ENCODE measurements at places on chromosomes 7 and 10. TPM values are rescaled to one million over a fixed set of nuclear protein-coding genes. Genes with fewer than 3 reads are reported as not detected.

GRCh38 chr7:179948-180694, 12.2 kb upstream of the FAM20C start:
- no peak for DNase-seq

Gene CUL1
- total RNA-seq: 50.6 TPM

- no peak for DNase-seq
Measured at GRCh38 chr7:256981-257646, 32.9 kb upstream of the FOXL3 start.

DNA sequence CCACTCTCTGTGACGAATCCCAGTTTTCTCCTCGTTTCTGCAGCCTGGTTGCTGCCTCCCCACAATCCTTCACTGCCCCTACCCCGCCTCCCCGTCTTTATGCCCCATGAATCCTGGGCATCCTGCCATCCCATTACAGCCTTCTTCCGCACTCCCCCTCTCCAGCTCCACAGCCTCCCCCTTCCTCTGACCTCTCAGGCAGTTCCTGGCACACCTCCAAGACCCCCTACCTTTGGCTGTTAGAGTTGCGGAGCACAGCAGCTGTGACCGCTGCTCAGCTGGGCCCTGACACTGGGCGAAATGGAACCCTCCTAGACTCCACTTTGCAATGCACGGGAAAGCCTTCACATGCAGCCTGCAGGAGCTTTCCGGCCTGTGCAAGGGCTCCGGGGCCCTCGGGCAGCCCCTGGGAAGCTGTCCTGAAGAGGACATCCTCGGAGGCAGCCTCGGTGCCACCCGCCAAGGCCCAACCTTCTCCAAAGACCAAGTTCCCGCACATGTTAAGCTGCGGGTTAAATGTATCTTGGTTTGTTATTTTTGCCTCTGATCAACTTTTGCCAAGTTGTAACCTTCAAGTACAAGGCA, 400.7 kb upstream of the MKI67 start:
- no peak for DNase-seq

DNA sequence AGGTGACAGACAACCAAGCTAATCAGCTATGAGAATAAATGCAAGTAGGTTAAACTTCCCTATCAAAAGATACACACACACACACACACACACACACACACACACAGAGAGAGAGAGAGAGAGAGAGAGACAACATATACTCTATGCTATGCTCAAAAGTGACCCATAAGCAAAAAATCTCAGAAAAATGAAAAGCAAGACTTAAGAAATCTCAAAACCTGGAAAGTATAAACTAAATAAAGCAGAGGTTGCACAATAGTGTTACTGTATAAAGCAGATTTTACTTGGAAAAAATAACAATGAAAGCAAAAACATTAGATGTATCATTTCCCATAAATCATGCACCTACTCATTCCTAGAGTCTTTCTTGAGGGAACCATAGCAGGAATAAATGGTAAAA, 221.5 kb downstream of the INHBA start:
- no peak for DNase-seq

GRCh38 chr10:14247377-14248116, 83.2 kb downstream of the FRMD4A start:
- no peak for DNase-seq

DNA sequence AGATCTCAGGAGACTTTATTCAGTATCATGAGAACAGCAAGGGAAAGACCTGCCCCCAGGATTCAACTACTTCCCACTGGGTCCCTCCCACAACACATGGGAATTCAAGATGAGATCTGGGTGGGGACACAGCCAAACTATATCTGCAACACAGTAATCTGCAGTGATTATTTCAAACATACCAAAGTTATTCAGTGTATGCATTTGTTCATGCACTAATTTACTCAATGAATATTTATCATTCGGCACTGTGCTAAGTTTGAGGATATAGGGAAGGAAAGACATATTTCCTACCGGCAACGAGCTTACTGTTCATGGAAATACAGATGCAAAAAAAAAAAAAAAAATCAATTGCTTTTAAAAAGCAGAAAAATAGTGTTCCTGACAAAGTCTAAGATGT, 91.6 kb upstream of the IMMP2L start:
- DNase-seq: no peak

GRCh38 chr10:79026341-79026761, 42.4 kb upstream of the ZMIZ1 start:
- DNase-seq: peak; percentile 79

Gene HOXA3
- total RNA-seq: 5.8 TPM

DNA sequence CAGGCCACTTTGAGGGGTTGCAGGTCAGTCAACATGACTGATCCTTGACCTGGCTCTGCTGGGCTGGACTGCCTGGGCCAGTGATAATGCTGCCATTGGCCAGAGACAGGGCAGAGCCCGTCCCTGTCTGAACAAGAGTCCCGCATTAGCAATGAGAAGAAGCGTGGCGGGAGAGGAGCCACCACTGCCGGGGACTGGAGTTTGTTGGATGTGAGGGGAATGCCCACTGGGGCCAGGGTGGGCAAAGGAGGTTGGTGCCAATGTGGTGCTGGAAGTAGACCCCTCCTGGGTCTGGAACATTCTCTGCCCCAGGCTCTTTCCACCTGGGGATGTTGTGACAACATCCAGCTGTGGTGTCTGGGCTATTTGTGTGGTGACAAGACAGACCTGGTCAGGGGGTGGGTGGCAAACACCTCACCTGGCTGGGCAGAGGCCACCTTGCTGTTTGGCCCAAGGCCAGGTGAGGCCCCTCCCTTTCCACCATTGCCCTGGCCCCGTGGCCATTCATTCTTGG, 7.6 kb downstream of the SAP25 start:
- no peak for DNase-seq

GRCh38 chr10:63150745-63151144, 17.6 kb downstream of the NRBF2 start:
- DNase-seq: no peak

DNA sequence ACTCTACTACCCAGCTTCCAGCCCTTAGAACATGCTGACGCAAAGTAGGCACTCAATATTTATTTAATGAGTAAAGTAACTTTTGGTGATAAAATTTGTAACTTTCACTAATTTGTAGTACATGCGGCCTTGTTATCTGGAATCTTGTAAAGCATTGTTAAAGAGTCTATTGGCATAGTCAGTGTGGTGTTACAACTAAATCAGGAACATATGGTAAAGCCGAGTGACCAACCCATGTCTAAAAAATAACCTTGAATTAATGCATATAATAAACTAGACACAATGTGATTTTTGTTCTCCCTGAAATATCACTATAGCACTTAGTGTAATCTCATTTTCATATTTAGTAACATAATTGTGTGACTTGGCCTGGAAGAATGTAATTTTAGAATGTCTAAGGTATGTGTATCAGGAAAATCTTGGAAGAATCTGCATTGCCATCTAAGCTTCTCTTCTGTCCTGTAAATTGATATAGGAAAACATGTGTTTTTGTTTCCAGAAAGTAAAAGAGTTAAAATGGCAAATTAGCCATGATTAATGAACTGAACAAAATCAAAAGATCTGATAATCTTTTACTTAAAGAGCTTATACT, 256.7 kb upstream of the GNAI1 start:
- DNase-seq: no peak

DNA sequence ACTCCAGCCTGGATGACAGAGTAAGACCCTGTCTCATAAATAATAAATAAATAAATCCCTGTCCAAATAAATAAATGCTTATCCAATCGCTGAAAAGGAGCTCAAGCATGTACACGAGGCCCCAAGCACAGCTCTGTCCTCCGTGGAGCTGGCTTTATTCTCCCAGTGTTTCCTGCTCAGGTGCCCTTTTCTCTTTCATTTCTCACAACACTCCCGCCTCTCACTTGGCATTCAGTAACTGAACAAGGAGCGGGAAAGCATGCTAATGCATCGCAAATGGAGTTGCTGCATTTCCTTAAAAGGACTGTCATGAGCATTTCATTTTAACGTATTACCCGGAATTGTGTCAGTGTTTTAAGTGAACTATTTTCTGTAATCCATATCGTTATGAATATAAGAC, 210.9 kb upstream of the C7orf33 start:
- DNase-seq: no peak

DNA sequence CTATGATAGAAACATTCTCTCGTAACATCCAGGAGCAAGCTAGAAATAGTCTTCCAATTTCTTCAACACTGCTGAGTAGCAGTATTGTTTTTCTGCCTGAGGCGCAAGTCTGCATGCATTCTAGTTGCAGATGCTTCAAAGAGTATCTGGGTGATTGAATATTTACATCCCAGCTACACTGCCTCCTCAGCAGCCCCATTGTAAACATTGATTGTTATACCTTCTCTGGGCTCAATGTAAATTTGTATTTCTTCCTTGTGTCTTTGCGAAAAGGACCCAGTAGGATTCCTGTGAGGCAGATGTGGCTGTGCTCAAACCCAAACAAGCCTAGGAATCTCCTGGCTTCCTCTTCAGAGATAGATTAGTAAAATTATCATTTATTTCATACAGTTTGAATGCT, 320.7 kb downstream of the CDC14C start:
- no peak for DNase-seq

Gene LRGUK
- 0.87 TPM for total RNA-seq

Gene NCF1
- total RNA-seq: 8.6 TPM

Gene TEX36
- total RNA-seq: not detected

- no peak for DNase-seq
Measured at GRCh38 chr10:109937460-109938065, 14.3 kb upstream of the XPNPEP1 start.

DNA sequence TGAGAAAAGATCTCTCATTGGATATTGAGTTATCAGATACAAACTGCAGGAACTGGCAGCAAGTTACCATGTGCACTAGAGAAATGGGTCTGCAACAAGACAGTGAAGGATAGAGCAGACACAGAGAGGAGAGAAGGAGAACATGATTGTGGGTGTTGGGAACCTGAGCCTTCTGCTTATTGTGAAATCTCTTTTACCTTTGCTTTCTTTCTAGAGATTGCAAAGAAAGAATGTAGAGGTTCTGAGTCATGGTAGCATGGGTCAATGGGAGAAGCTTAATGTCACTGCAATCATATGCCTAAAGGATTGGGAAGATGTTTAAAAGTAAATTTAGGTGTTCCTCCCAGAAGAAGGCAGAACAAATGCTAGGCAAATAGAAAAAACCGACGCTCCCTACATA, 821.4 kb downstream of the CCSER2 start:
- no peak for DNase-seq

GRCh38 chr10:33326933-33327332, 7.5 kb downstream of the NRP1 start:
- DNase-seq: no peak

Gene PLXNA4
- 133 TPM for total RNA-seq

GRCh38 chr10:59577984-59578383, 131.7 kb downstream of the SLC16A9 start:
- no peak for DNase-seq

GRCh38 chr10:125629758-125630376, 53.1 kb downstream of the TEX36 start:
- DNase-seq: no peak

GRCh38 chr7:135697276-135698049, 30.5 kb downstream of the SLC13A4 start:
- no peak for DNase-seq

DNA sequence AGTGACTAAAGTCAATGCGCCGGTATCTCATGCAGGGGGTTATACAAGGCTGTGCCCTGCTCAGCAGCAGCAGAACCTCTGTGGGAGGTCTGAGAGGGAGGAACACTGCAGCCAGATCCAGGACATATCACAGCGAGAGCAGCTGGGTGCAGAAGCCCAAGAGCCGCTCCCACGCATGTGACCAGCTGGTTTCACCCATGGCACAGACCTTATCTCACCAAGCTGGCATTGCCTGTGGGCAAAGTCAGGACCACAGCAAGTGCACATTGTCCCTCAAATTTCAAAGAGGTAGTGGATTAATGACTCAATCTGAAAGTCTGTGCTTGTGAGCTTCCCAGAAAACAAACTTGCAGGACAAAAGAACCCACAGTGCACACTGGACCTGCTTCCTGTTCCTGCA, 31.6 kb upstream of the AKR1C1 start:
- no peak for DNase-seq

GRCh38 chr10:111335826-111336225, 259.0 kb downstream of the ADRA2A start:
- DNase-seq: no peak

Gene GBF1
- 34.9 TPM for total RNA-seq

DNA sequence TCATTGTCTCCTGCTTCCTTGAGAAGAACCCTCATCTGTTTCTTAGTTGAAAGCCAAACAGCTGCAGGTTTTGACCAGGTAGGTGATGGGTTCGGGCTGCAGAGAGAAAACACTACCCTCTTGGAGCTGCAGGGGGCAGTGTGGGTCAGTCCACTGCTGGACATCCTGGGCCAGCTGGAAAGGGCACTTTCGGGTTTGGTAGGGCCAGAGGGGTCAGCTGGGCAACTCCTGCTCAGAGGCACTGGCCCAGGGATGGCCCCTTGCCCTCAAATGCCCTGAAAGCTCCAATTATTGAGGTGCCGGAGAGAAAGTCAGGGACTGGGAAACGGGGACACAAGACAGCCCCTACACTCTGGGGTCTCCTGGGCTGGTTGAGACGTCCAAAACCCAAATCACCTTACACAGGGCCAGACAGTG, 90.7 kb downstream of the MKI67 start:
- DNase-seq: no peak

Data from mesenteric fat pad (tissue), 1 donor.